SJSA1 (cell line): ENCODE measurements at places on chromosomes 16 and 17. TPM values are rescaled to one million over a fixed set of nuclear protein-coding genes. Genes with fewer than 3 reads are reported as not detected.

The TNS4 gene
- not detected in 2 replicates for total RNA-seq

The KRTAP2-1 gene
- total RNA-seq = not detected in 2 replicates

- H3K36me3 ChIP-seq = peaks cover 72% of the 10 kb centered on the region
- DNase-seq = peak; percentile 71
- peak overlapping the region; percentile 80 for H3K4me3 ChIP-seq
- H3K27me3 ChIP-seq = no peaks in the 10 kb centered on the region; the same call in 1 of the 2 replicates
- peak overlapping the region; percentile 48 for H3K27ac ChIP-seq
- H3K4me1 ChIP-seq = peaks cover 50% of the 10 kb centered on the region
Measured at GRCh38 chr17:81511804-81512561, 616 bp downstream of the ACTG1 start.

- peak; percentile 92 for DNase-seq
- peak overlapping the region; percentile 45 for H3K4me3 ChIP-seq
- peaks cover 17% of the 10 kb centered on the region for H3K36me3 ChIP-seq
- peaks cover 23% of the 10 kb centered on the region for H3K4me1 ChIP-seq
- no peak overlapping the region for H3K27ac ChIP-seq
Measured at GRCh38 chr17:81119223-81120148, 45.8 kb upstream of the PVALEF start.

- no peak for DNase-seq
- H3K27me3 ChIP-seq = no peaks in the 10 kb centered on the region
- no peak overlapping the region for H3K27ac ChIP-seq
Measured at GRCh38 chr16:46903255-46903905, 19.2 kb downstream of the GPT2 start.

DNA sequence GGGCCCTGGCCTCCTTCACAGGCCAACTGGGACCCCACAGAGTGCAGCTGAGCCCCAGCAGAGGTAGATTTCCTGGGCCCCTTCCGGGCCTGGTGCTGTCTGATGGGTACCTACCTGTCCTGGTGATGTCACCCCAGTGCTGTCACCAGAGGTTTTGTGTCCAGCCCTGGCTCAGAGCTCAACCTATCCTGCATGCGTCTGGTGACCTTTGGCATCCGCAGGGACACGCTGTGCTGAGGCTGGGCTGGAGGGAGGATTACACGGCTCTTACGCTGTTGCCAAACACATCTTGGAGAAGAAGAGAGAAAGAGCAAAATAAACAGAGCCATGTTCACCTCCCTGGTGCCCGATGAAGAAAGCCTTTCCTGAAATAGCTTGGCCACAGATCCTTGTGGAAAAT is 70.6 kb upstream of the MED9 start:
- H3K36me3 ChIP-seq = no peaks in the 10 kb centered on the region
- DNase-seq = no peak
- no peak overlapping the region for H3K4me3 ChIP-seq

DNA sequence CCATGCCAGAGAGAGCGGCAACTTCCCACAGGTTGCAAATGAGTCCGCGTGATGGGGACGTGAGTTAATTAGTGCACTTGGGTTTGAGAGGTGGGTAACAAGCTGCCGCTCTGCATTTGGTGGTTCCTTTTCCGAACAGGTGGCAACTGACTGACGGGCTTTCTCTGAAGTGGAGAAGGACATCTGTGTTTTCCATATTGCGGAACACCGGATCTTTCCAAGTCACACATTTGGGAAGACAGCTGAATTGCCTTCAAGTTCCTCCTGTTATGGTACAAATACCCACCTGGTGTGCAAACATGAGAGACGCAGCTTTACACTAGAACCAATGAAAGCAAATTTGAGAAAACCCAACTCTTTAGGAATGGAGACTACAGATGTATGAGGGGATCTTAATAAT is 451.3 kb upstream of the ZFHX3 start:
- no peak overlapping the region for H3K4me3 ChIP-seq
- no peaks in the 10 kb centered on the region for H3K4me1 ChIP-seq
- no peaks in the 10 kb centered on the region for H3K27me3 ChIP-seq
- no peaks in the 10 kb centered on the region for H3K36me3 ChIP-seq
- H3K27ac ChIP-seq = no peak overlapping the region
